Right ventricle myocardium superior (tissue), 1 donor: ENCODE measurements at places on chromosomes 1 and 21.

DNA sequence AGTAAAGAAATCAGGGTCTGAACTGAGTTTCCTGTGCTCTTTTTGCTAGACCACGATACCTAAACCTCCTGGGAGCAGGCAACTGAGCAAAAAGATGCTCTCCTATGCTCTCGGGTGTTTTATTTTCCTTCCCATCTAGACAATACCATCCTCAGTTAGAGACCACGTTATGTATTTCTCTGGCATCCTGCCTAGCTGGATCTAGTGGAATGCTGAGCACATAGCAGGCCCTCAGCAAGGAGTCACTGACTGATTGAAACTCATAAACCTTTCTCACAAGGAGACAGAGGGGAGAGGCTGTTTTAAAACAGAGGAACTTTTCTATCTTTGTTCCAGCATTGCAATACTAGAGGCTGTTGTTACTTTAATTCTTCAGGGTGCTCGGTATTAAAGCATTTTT is 168.0 kb downstream of the CYYR1 start:
- no peak for DNase-seq

GRCh38 chr1:207670997-207671396 is 26.1 kb downstream of the CR1L start:
- DNase-seq, result no peak

GRCh38 chr21:41227357-41228005 is 59.5 kb downstream of the BACE2 start:
- no peak for DNase-seq

DNA sequence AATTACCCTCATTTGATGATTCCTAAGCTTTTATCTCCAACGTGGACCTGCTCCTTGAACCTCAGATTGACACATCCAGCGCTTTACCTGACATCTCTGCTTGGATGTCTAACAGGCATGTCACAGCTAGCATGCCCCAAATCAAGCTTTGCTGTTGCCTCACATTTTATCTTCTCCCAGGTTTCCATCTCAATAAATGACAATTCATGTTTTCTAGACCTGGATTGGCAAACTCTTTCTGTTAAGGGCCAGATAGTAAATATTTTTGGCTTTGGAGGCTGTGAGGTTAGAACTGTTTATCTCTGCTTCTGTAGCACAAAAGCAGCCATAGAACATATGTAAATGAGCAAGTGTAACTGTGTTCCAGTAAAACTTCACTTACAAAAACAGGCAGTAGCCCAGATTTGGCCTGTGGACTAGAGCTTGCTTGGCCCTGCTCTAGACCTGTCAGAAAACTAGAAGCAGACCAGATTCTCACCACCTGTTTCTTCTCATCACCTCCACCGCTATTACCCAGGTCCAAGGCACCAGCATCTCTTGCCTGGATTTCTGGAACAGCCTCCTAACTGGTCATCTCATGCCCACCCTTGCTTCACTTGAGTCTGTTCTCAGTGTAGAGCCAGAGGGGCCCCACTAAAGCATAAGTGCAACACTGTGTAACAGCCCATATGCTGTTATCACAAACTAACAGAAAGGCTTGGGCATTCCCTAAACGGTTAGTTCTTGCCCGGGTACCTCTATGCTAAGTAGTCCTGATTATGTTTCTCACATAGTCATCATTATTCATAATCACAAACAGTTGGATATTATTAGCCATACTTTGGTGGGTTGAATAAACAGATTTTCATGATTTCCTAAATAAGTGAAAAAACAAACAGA is 42.3 kb downstream of the UBE4B start:
- DNase-seq, result no peak
